ENCODE measurements at places on chromosomes 7 and 10.

- no peak for DNase-seq
Measured at GRCh38 chr7:123643495-123644441, 11.9 kb upstream of the LMOD2 start.

- DNase-seq: no peak
Measured at GRCh38 chr7:131762753-131763152, 206.3 kb upstream of the PODXL start.

GRCh38 chr7:20896996-20897395 is 110.3 kb upstream of the SP8 start:
- no peak for DNase-seq

GRCh38 chr7:40182452-40182851 is 47.6 kb downstream of the SUGCT start:
- DNase-seq: no peak

DNA sequence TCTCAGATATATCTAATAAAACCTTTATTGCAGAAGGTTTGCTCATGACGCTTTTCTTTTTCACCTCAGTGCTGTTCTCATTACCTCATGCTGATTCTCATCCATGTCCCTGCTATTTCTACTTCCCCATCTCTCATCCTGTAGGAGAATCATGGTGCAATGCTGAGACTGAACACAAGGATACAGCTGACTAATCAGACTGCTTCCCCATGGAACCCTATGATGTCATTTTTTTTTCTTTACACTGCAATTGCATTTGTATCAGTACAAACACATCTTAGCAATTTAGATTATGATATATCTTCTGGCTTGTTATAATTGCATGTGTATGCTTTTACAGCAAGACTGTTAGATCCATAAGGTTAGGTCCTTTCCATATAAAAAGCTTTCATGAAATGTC is 93.7 kb downstream of the SEMA3A start:
- no peak for DNase-seq

- DNase-seq: no peak
Measured at GRCh38 chr7:18037609-18038008, 10.0 kb upstream of the PRPS1L1 start.

GRCh38 chr10:67452892-67453291 is 243.1 kb downstream of the CTNNA3 start:
- no peak for DNase-seq

DNA sequence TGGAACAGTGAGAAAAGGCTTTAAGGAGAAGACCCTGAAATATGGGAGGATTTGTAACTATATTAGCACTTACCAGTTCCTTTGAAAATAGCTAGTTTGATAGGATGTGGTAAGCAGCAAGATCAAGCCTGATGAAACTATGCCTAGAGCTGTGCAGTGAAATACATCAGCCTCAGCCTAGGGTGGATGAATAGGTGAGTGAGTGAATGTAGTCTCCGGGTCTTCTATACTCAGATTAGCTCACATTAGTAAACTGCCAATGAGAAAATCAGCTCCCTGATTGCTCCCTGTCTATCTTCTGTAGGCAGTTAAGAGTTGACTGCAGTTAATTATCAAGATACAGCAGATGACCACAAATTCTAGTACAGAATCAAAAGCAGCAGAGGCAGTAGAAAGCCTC is 89.6 kb downstream of the ELAPOR2 start:
- no peak for DNase-seq

- DNase-seq: no peak
Measured at GRCh38 chr7:29145553-29146056, 732 bp downstream of the CPVL start.

DNA sequence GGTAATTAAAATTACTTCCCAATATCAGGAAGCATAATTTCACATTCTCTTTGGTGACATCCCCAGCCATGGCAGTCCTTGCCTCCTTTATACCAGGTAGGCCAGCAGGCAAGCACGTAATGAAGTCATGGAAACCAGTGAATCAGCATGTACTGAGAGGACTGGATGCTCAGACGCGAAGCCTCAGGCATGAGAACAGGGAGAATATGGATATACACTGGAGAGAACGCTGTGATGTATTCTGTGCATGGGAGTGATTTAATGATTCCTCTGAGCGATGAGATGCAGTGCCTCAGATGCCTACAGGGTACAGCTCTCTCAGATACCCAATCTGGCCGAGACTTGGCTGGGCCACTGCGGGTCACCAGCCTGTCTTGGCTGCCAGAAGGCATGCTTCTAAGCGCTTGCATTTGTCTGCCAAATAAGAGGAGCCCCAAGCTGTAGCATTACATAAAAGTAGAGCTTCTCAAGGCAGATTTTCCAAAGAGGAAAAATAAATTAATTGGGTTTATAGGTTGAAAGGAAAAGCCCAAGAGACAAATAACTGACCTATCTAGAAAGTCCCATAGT is 238.1 kb downstream of the RELN start:
- DNase-seq: no peak

GRCh38 chr10:122441961-122442360 is 12.5 kb upstream of the ARMS2 start:
- DNase-seq: no peak

- DNase-seq: no peak
Measured at GRCh38 chr7:46604241-46604661, 683.2 kb upstream of the IGFBP3 start.

GRCh38 chr7:86644282-86645224 is 844 bp downstream of the GRM3 start:
- DNase-seq: no peak

DNA sequence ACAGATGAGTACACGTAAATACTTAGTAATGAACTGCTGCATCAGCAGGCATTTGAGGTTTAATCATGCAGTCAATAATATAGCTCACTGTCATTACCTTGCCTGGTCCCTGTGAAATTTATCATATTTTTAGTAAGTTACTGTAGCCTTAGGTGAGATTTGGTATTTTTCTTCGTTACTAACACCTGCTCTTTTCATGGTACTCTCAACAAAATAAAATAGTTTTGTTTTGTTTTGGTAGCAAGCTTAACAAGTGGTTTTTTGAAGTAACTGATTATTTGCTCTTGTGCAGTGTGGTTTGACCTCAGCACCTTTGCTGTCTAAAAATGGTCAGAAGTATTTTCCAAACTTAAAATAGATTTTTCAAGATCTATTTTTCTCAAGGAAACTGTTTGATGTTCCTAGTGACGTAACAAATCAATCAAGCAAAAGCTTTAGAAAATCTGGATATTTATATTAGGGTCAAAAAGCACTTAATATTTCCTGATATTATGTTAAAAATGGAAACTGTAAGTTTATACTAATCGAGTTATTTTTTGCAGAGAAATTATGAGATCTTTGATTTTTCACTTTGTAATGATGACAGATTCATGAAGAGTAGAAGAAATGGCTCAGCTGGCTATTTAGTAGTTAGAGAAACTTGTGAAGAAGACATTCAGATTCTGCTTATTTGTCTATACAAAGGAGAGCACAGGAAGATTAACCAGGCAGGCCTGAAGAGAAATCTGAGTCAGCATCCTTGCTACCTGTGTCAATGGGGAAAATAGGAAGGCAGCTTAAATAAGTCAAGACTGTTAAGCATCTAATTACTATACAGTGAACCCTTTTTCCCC is 21.0 kb upstream of the RPA3 start:
- no peak for DNase-seq

- DNase-seq: no peak
Measured at GRCh38 chr7:18356191-18356645, 139.3 kb upstream of the HDAC9 start.

GRCh38 chr7:142030294-142030693 is 34.6 kb downstream of the MGAM start:
- DNase-seq: no peak

DNA sequence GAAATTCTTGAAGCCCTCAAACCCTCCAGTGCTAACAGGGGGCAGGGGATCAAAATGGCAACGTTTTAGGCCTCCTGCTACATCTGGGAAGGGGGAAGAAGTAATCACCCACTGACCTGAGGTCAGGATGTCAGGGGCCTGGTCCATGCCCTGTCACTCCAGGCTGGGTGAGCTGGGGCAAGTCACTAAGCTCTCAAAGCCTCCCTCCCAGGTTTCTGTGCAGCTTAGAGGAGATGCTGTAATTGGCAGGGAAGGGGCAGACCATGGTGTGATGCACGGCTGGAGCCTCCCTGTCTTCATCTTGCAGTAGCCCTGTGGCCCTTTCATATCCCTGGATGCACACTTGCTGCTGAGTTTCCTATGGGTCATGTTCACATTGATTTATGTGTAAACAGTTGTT is 27.2 kb downstream of the LEP start:
- DNase-seq: no peak

- no peak for DNase-seq
Measured at GRCh38 chr10:49486009-49486408, 52.9 kb downstream of the ERCC6 start.

- no peak for DNase-seq
Measured at GRCh38 chr10:92750791-92751533, 61.2 kb downstream of the HHEX start.

DNA sequence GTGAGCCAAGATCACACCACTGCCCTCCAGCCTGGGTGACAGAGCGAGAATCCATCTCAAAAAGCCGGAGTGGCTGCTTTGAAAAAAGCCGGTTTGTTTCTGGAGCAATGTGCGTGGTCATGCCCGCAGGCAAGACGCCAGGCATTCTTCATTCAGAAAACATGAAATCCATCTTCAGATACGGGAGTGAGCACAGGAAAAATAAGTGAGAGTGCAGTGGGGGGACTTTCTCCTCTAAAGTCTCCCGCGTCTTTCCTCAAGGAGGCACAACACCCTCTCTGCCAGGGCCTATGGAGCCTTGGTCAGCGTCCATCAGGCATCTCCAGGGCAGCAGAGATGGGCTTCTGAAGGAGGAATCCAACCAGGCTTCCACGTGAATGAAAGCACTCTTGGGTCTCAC is 62.3 kb upstream of the DGKI start:
- no peak for DNase-seq

DNA sequence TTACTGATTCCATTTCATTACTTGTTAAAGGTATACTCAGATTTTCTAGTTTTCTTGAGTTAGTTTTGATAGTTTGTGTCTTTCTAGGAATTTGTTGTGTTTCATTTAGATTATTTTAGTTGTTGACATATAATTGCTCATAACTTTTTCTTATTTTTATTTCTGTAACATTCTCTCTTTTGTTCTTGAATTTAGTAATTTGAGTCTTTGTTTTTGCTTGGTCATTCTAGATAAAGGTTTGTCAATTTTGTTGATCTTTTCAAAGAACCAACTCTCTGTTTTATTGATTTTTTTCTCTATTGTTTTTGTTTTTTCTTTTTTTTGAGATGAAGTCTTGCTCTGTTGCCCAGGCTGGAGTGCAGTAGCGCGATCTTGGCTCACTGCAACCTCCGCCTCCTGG is 7.2 kb downstream of the EXOC6 start:
- DNase-seq: no peak

DNA sequence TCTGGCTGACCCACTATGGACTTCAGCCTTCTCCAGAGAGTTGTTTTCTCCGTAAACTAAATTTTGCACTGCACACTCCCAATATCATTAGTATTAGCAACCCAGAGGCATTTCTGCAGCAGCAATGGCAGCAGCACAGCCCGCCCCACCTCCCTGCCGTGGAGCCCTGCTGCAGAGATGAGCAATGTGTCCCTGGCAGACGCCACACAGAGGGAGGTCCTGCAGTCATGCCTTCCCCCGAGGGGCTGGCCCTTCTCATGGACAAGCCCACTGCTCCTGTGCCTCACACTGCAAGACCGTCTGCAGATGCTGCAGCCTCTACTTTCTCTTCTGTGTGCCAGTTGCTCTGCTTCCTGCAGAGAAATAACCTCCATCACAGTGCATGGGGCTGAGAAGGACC is 393.4 kb upstream of the MKI67 start:
- no peak for DNase-seq

- DNase-seq: no peak
Measured at GRCh38 chr7:131233193-131233592, 94.5 kb upstream of the MKLN1 start.

- no peak for DNase-seq
Measured at GRCh38 chr7:70237256-70237655, 639.0 kb downstream of the AUTS2 start.

DNA sequence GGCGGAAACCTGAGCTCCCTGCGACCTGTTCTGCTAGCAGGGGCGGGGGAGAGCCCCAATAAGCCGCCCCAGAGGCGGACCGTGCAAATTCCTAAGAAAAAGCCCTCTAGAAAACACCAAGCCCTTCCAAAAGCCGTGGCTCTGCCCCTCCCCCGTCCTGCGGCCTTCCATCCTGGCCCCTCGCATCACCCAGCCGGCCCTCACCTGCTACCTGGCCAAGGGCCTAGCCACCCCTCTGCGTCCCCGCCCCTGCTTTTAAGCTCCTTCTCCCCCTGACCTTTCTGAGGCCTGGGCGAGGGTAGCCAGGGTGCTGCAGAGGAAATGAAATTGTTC is 24.9 kb downstream of the SKIDA1 start:
- no peak for DNase-seq

GRCh38 chr7:116872026-116872425 is 9.6 kb downstream of the CAPZA2 start:
- DNase-seq: no peak

Measured in activated naive CD4-positive, alpha-beta T cell treated with anti-CD3 and anti-CD28 coated beads, Interleukin-2, amount 50 U/mL, for 16 hours (primary cell).